ENCODE measurements at places on chromosomes 5 and 9. TPM values are rescaled to one million over a fixed set of nuclear protein-coding genes. Genes with fewer than 3 reads are reported as not detected.

- no peaks in the 10 kb centered on the region for H3K27me3 ChIP-seq
- no peaks in the 10 kb centered on the region for H3K36me3 ChIP-seq
- no peak for DNase-seq
- no peak overlapping the region for H3K27ac ChIP-seq
- H3K4me1 ChIP-seq: no peaks in the 10 kb centered on the region
Observed at GRCh38 chr5:17405976-17406375, 92.1 kb upstream of the TAF11L2 start.

Gene ZNF618
- 6.9 TPM for total RNA-seq

- no peak overlapping the region for H3K4me3 ChIP-seq
- H3K36me3 ChIP-seq: no peaks in the 10 kb centered on the region
- DNase-seq: no peak
- no peaks in the 10 kb centered on the region for H3K27me3 ChIP-seq
- no peak overlapping the region for H3K27ac ChIP-seq
Observed at GRCh38 chr5:79575996-79576395, 36.2 kb upstream of the TENT2 start.

DNA sequence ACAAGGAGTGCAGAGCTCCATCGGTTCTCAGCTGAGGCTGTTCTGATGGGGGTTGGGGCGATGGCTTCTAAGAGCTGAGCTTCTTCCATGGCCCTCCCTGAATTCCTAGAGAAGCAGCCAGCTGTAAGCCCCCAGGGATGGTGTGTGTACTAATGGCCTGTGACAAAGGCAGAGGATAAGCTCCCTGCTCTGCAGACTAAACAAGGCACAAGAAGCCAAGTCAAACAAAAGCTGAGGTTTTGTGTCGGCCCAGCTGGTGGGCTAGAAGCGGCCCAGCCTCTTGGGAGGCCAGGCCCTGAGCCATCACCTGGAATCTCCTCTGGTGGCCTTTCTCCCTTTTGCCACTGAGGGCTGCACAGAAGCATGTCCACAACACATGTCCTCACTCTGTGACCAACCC is 75.0 kb upstream of the XPA start:
- H3K36me3 ChIP-seq: no peaks in the 10 kb centered on the region
- H3K27ac ChIP-seq: no peak overlapping the region
- no peaks in the 10 kb centered on the region for H3K4me1 ChIP-seq
- H3K4me3 ChIP-seq: no peak overlapping the region
- DNase-seq: no peak

DNA sequence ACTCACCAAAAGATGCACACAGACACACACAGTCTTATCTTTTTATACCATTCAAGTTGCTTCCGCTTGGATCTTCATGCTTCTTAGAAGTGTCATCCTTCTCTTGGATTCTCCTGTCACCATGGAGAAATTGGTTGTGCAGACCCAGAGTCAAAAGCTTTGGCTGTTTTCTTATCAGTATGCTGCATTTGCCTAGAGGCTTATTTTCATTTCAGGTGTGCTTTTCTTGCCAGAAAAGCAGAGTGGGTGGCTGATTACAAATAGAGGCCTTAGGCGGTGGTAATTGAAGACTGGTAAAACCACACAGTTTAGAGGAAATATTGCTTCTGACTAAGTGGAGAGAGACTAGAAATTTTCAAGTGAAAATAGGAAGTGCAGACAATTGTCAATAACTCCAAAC is 70.2 kb upstream of the TLE4 start:
- H3K36me3 ChIP-seq: no peaks in the 10 kb centered on the region
- H3K4me3 ChIP-seq: no peak overlapping the region
- no peak overlapping the region for H3K27ac ChIP-seq
- no peaks in the 10 kb centered on the region for H3K27me3 ChIP-seq
- H3K4me1 ChIP-seq: no peaks in the 10 kb centered on the region

- H3K36me3 ChIP-seq: no peaks in the 10 kb centered on the region
- H3K27me3 ChIP-seq: no peaks in the 10 kb centered on the region
- H3K4me3 ChIP-seq: no peak overlapping the region
- no peak overlapping the region for H3K27ac ChIP-seq
- peak; percentile 34 for DNase-seq
Observed at GRCh38 chr5:169116961-169117461, 183.9 kb downstream of the SLIT3 start.

- no peaks in the 10 kb centered on the region for H3K36me3 ChIP-seq
- no peak overlapping the region for H3K27ac ChIP-seq
- H3K4me3 ChIP-seq: no peak overlapping the region
- no peaks in the 10 kb centered on the region for H3K27me3 ChIP-seq
Observed at GRCh38 chr9:80127920-80128319, 556.2 kb downstream of the TLE4 start.

DNA sequence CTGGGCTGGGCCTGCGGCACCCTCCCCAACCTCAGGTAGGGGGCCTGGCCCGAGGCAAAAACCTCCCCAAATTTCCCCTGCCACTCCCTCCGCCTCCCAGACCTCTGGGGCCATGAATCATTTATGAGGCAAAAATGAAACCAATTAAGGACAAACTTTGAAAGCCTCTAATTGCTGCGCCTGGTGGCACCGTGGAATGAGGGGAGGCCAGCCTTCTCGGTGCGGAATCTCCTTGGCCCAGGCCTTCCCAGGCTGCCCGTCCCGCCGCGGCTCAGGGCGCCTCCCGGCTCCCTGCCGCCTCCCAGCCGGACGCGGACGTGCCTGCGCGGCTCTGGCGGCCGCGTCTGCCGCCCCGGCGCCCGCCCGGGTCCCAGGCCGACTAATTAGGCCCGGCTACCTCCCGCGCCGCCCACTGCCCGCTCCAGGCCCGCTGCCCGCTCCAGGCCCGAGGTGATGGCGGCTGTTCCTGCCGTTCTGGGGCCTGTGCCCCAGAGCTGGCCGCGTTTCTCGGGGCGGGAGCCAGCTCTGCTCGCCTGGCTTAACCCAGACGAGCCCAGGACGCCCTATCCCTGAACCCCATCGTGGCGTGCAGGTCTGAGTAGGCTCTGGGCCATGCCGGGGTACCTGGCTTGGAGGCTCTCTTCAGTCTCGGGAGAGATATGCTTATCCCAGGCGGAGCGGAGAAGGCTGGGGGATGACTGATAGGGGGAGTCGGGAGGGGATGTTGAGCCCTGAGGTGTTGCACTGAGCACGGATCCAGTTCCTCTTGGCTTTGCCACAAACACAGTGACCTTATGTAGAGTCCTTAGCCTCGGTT is 20.1 kb downstream of the CXXC5 start:
- H3K4me1 ChIP-seq: no peaks in the 10 kb centered on the region
- H3K36me3 ChIP-seq: no peaks in the 10 kb centered on the region
- no peaks in the 10 kb centered on the region for H3K27me3 ChIP-seq
- H3K4me3 ChIP-seq: peak overlapping the region; percentile 45
- peak; percentile 41 for DNase-seq

- no peak for DNase-seq
- no peak overlapping the region for H3K4me3 ChIP-seq
- H3K27ac ChIP-seq: no peak overlapping the region
- no peaks in the 10 kb centered on the region for H3K27me3 ChIP-seq
- H3K36me3 ChIP-seq: no peaks in the 10 kb centered on the region
Observed at GRCh38 chr5:165304193-165304827, 1798.9 kb downstream of the MAT2B start.

Gene SDHA
- total RNA-seq: 80.1 TPM

Gene SHISAL2B
- total RNA-seq: not detected

DNA sequence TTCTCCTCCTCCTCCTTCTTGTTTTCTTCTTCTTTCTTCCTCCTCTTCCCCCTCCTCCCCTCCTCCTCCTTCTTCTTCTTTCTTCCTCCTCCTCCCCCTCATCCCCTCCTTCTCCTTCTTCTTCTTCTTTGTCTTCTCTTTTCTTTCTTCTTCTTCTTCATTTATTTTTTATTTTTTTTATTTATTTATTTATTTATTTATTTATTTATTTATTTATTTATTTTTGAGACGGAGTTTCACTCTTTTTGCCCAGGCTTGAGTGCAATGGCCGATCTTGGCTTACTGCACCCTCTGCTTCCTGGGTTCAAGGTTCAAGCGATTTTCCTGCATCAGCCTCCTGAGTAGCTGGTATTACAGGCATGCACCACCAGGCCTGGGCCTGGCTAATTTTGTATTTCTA is 1332.5 kb upstream of the CDH9 start:
- no peak overlapping the region for H3K4me3 ChIP-seq
- DNase-seq: no peak
- no peaks in the 10 kb centered on the region for H3K4me1 ChIP-seq
- H3K36me3 ChIP-seq: no peaks in the 10 kb centered on the region
- H3K27me3 ChIP-seq: no peaks in the 10 kb centered on the region

- H3K27ac ChIP-seq: no peak overlapping the region
- H3K27me3 ChIP-seq: no peaks in the 10 kb centered on the region
- peak; percentile 22 for DNase-seq
- H3K4me3 ChIP-seq: no peak overlapping the region
Observed at GRCh38 chr9:115883467-115884329, 269.9 kb upstream of the PAPPA start.

- DNase-seq: no peak
- no peaks in the 10 kb centered on the region for H3K4me1 ChIP-seq
- H3K27me3 ChIP-seq: no peaks in the 10 kb centered on the region
- peak overlapping the region; percentile 96 for H3K27ac ChIP-seq
- peak overlapping the region; percentile 69 for H3K4me3 ChIP-seq
Observed at GRCh38 chr9:16868701-16869100, 1.8 kb downstream of the BNC2 start.

Gene DBH
- not detected for total RNA-seq

DNA sequence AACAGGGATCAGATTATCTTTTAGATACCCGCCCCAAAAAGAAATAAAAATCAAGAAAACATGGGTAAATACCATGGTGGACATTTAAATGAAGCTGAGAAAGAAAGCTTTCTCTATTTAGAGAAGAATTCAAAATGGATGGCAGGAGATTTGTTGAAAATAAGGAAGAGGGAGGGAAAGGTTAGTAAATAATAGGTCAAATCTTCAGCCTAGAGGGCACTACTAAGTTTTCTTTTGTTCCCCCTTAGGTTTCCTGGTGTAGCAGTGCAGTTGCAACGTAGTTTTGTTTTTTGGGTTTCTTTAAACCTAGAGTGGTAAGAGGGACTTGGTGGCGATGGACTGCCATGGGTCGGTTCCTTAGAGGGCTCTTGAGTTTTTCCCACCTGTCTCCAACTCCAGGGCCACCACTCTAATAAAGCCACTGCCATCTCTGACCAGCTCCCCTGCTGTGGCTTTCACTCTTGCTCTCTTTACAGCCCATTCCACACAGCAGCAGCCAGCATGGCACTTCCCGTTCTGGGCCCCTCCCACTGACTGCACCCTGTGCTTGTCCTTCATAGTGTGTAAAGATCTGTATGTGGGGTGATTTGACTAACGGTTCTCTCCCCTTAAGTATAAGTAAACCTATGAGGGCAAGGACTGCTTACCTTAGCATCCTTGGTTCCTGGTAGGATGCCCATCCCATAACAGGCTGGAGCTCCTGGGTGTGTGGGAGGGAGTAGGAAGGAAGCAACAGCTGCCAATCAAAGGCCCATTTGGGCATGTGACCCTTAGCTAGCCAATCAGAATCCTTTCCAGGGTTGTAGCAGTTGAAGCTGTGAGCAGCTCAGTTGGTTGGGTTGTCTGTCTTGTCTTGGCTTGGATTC is 118.3 kb downstream of the SLC1A3 start:
- H3K27ac ChIP-seq: no peak overlapping the region
- no peak overlapping the region for H3K4me3 ChIP-seq
- DNase-seq: no peak
- no peaks in the 10 kb centered on the region for H3K4me1 ChIP-seq

- H3K4me3 ChIP-seq: no peak overlapping the region
- no peak overlapping the region for H3K27ac ChIP-seq
- H3K4me1 ChIP-seq: no peaks in the 10 kb centered on the region
- no peaks in the 10 kb centered on the region for H3K36me3 ChIP-seq
- no peaks in the 10 kb centered on the region for H3K27me3 ChIP-seq
Observed at GRCh38 chr5:532521-533242, 8.4 kb upstream of the SLC9A3 start.

All from uterus (tissue), 4 donors.